ENCODE measurements at places on chromosomes 11 and 22. TPM values are rescaled to one million over a fixed set of nuclear protein-coding genes. Genes with fewer than 3 reads are reported as not detected.

Gene GAL3ST1
- total RNA-seq, result 6.6 TPM

Gene PTPN5
- total RNA-seq, result 1.0 TPM

Gene SAA2
- total RNA-seq, result not detected

GRCh38 chr22:21709688-21710087 is 25.9 kb downstream of the YPEL1 start:
- no peaks in the 10 kb centered on the region for H3K4me1 ChIP-seq
- H3K4me3 ChIP-seq, result no peak overlapping the region
- no peaks in the 10 kb centered on the region for H3K36me3 ChIP-seq
- H3K27ac ChIP-seq, result no peak overlapping the region
- no peak for DNase-seq

DNA sequence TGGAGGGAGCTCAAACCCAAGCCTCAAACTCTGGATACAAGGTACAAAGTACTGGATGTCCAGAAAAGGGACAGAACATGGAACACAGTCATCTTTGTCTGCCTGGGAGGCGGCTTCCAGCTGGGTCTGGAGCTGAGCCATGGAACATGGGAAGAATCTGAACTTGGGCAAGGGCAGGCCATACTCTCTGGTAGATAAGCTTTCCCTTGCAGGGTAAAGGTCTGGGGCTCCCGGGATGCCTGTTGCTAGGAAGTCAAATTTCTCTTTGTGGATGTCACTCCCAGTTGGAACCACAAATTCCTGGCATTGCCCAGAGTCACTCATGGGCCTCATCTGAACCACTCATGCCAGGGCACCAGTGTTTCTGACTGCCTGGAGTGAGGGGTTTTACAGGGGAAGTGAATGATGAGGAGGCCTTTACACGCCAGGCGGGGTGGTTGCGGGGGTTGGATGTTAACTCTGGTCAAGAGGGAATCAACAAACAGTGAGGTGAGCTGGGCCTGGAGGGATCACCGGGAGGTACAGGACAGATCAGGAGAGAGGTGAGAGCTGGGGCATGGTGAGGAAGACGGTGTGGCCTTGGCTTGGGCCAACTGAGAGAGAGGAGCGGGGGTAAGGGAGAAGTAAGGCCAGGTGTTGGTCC is 5.7 kb downstream of the FTH1 start:
- peak; percentile 52 for DNase-seq
- peaks cover 8% of the 10 kb centered on the region for H3K4me1 ChIP-seq
- no peak overlapping the region for H3K4me3 ChIP-seq
- H3K27ac ChIP-seq, result peak overlapping the region; percentile 100
- no peaks in the 10 kb centered on the region for H3K27me3 ChIP-seq

GRCh38 chr22:27748751-27749191 is 52.8 kb downstream of the MN1 start:
- H3K27me3 ChIP-seq, result no peaks in the 10 kb centered on the region
- H3K36me3 ChIP-seq, result no peaks in the 10 kb centered on the region
- peaks cover 17% of the 10 kb centered on the region for H3K4me1 ChIP-seq
- no peak overlapping the region for H3K4me3 ChIP-seq

GRCh38 chr11:31815711-31816467 is 4.8 kb upstream of the PAX6 start:
- H3K36me3 ChIP-seq, result no peaks in the 10 kb centered on the region
- no peak for DNase-seq
- no peak overlapping the region for H3K27ac ChIP-seq
- H3K4me3 ChIP-seq, result no peak overlapping the region
- peaks cover 39% of the 10 kb centered on the region for H3K27me3 ChIP-seq
- peaks cover 39% of the 10 kb centered on the region for H3K4me1 ChIP-seq

GRCh38 chr11:46160100-46160499 is 38.8 kb upstream of the PHF21A start:
- no peak overlapping the region for H3K27ac ChIP-seq
- H3K36me3 ChIP-seq, result no peaks in the 10 kb centered on the region
- H3K4me3 ChIP-seq, result no peak overlapping the region
- DNase-seq, result no peak
- peaks cover 4% of the 10 kb centered on the region for H3K27me3 ChIP-seq
- H3K4me1 ChIP-seq, result no peaks in the 10 kb centered on the region

DNA sequence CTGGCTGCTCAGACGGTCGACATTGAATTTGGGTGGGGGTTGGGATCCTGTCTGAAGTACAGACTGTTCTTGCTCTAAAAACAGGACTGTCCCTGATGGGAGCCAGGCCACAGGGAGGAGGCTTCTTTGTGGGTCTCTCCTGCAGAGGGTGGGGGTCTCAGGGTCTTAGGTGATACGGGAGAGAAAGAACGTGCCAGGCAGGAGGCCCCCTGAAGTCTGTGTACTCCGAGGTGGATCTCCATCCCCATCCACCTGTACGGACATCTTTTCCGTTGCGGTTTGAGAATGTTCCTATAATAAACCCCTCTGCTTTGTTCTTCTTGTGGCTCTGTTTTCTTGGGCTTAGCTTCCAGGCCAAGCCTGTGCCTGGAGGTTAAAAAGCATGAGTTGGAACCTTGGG is 15.9 kb downstream of the PSMD13 start:
- no peak overlapping the region for H3K4me3 ChIP-seq
- no peaks in the 10 kb centered on the region for H3K27me3 ChIP-seq
- H3K36me3 ChIP-seq, result no peaks in the 10 kb centered on the region
- H3K27ac ChIP-seq, result no peak overlapping the region
- DNase-seq, result no peak
- H3K4me1 ChIP-seq, result no peaks in the 10 kb centered on the region
